ENCODE measurements at places on chromosomes 4 and X. TPM values are rescaled to one million over a fixed set of nuclear protein-coding genes. Genes with fewer than 3 reads are reported as not detected.

Gene ARMCX5
- total RNA-seq, result 35.7 TPM

Gene RPA4
- 9.8 TPM for total RNA-seq

- no peak overlapping the region for H3K4me3 ChIP-seq
- H3K27ac ChIP-seq, result no peak overlapping the region
- no peaks in the 10 kb centered on the region for H3K27me3 ChIP-seq
- no peaks in the 10 kb centered on the region for H3K36me3 ChIP-seq
These were observed 2.4 kb upstream of the TADA2B start for GRCh38 chr4:7040765-7041164.

DNA sequence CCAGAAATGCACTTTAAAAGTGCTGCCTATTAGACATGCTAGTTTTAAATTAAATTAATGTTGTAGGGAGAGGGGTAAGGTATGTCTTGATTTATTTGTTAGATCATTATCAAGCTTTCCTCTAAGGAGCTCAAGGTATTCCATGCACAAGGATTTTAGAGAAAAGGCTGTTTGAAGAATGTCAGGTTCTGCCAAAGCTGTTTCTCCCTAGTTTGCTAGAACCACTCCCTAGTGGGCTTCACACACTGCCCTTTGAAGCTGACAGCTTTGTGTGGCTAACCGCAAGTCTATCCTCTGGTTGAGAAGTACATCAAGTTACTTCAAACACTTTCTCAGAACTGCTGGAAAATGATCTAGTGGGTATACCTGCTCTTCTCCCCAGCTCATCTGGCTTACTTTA, 32.3 kb downstream of the RASL11B start:
- no peak overlapping the region for H3K4me3 ChIP-seq
- no peaks in the 10 kb centered on the region for H3K27me3 ChIP-seq
- H3K4me1 ChIP-seq, result peaks cover 18% of the 10 kb centered on the region
- H3K36me3 ChIP-seq, result peaks cover 2% of the 10 kb centered on the region
- no peak overlapping the region for H3K27ac ChIP-seq
- DNase-seq, result no peak

DNA sequence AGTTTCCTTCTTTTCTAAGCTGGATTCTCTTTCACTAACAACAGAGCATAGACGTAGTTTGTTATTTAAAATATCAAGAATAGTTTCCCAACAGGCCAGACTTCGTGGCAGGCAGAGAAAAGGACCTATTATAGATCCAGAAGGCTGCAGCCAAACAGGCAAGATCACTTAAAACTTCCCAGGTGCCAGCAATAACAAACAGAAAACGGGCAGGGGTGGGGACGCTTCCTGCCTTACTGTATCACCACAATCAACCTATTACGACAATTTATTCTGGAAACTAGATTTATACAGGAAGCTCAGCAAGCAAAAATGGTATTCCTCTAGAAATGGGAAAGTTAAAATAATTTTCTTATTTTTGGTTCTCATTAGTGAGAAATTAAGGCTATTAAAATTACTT, 22.1 kb downstream of the RWDD4 start:
- DNase-seq, result peak; percentile 29
- H3K4me1 ChIP-seq, result no peaks in the 10 kb centered on the region
- no peaks in the 10 kb centered on the region for H3K27me3 ChIP-seq
- no peaks in the 10 kb centered on the region for H3K36me3 ChIP-seq
- H3K27ac ChIP-seq, result no peak overlapping the region
- no peak overlapping the region for H3K4me3 ChIP-seq
